HL-60 (cell line): ENCODE measurements at places on chromosomes 3 and 15.
A peak's percentile ranks its signal among the peaks of the same experiment; 100 is the strongest.

GRCh38 chr3:196772897-196773296 lies 33.2 kb downstream of the PAK2 start:
- no peak for DNase-seq

- no peak for DNase-seq
Observed at GRCh38 chr3:58027704-58028317, 19.6 kb downstream of the FLNB start.

DNA sequence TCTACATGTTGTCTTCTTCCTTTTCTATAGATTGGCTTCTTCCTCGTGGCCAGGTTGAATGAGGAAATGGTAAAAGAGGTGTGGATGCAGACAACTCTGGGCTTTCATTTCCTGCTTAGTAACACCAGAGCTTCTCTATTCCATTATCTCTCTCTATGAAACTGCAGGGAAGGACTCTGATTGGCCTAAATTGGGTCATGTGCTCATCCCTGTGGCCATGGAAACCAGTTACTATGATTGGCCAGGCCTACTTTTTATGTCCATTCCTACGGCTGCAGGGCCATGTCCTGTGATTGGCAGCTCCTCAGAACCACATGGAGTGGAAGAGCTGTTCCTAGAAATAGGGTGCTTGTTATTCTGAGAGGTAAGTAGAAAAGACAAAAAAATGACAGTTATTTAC lies 486.9 kb upstream of the ADAMTS9 start:
- DNase-seq = no peak

DNA sequence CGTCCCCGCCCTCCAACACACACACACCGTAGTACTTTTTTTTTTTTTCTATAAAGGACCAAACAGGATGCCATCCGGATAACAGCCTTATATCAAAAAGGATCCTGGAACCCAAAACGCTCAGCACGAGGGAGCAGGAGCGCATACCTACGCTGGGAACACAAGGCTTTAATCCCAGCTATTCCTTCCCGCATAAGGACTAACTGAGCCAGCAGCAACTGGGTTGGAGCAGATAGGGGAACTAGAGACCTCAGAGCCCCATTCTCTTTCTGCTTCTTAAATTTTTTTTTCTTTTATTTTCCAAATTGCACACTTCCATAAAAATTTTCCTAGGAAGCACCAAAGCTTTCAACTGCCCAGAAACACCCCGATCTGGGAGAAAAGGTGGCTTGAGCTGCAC lies 1.3 kb downstream of the TRANK1 start:
- DNase-seq = no peak

- DNase-seq = no peak
Observed at GRCh38 chr3:40191251-40191650, 118.3 kb upstream of the EIF1B start.

- DNase-seq = no peak
Observed at GRCh38 chr3:37323494-37323893, 149.1 kb upstream of the LRRFIP2 start.

DNA sequence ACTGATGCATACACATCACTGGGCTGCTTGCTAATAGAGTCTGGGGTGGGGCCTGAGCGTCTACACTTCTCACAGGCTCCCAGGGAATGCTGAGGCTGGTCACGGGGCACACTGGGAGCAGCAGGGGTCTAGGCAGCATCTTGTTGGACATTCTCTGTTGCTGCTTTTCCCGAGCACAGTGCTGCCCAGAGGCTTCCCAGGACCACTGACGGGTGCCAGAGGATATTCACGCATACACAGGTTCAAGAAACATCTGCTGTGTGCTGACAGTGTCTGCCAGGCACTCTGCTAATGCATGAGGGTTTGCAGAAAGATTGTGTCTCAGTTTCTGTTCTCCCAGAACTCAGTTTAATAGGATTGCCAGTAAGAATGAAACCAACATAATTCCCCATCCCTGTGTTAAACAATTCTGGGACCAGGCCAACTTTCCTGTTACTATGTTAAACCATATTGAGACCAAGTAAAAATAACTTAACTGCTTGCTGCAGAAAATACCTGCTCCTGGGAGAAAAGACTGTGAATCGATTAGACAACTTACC lies 23.9 kb upstream of the BCL2L10 start:
- DNase-seq = no peak

GRCh38 chr3:177930771-177931170 lies 605.5 kb upstream of the KCNMB2 start:
- no peak for DNase-seq

- no peak for DNase-seq
Observed at GRCh38 chr3:111588527-111588926, 6.6 kb downstream of the ZBED2 start.

DNA sequence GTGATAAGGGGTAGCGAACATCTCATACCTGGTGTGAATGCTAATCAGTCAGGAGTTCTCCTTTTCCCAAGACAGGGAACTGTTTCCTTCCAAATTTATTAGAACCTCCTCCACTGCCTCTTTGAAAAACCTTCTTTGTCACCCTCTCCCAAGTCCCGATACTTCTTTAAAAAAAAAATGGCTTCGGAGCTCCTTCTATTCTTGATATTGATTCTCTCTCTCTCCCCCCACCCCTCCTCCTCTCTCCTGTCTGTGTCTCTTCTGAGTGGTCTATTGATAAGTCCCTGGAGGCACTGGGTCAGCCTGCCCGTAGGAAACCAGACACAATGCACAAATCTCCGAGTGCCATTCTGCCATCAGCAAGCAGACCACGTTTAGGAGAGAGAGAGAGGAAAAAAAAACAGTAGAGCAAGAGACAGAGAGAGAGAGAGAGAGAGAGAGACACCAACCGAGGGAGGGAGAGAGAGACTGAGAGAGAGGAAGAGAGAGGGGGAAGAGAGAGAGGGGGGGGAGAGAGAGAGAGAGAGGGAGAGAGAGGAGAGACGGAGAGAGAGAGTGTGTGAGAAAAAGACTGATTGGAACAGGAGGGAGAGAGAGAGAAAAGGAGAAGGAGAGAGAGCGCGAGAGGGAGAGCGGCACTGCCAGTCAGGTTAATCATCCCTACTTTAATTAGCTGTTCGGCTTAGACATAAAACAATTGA lies 160.9 kb downstream of the TIGIT start:
- no peak for DNase-seq

- no peak for DNase-seq
Observed at GRCh38 chr15:66803182-66803729, 101.2 kb downstream of the SMAD6 start.

DNA sequence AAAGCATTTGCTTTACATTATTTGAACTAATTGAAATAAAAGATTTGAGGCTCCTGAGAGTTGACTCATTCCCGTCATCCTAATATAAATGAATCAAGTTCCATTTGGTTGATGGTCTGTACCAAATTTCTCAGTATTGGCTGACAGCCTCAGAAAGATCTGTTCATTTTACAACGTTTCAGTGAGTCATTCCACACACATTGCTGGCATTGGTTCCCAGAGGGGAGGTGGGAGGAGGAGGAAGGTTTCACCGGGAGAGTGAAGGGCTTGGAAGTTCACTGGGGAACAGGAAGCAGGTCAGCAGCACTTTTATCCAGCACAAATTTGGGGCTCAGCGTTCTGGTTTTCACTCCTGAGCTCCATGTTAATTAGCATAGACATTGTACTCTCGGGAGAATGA lies 176.7 kb upstream of the CADPS start:
- DNase-seq = no peak

GRCh38 chr3:44032487-44032886 lies 209.2 kb upstream of the TOPAZ1 start:
- DNase-seq = no peak

DNA sequence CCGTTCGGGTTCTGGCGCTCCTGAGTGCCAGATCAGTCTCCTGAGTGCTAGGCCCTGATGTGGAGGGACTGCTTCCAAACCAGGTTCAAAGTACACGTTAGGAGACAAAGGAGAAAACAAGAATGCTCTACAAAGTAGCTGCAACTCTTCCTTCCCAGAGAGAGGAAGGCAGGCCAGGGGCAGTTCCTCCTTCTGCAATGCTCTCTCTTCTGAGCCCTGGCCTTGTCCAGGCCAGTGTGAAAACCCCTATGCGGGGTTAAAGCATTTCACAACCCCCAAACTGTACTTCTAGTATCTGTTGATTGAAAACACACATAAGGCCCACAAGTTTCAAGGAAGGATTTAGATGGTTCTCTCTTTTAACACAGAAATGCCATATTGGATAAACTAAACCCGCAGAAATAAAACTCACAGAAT lies 9.7 kb upstream of the CALML4 start:
- DNase-seq = no peak

DNA sequence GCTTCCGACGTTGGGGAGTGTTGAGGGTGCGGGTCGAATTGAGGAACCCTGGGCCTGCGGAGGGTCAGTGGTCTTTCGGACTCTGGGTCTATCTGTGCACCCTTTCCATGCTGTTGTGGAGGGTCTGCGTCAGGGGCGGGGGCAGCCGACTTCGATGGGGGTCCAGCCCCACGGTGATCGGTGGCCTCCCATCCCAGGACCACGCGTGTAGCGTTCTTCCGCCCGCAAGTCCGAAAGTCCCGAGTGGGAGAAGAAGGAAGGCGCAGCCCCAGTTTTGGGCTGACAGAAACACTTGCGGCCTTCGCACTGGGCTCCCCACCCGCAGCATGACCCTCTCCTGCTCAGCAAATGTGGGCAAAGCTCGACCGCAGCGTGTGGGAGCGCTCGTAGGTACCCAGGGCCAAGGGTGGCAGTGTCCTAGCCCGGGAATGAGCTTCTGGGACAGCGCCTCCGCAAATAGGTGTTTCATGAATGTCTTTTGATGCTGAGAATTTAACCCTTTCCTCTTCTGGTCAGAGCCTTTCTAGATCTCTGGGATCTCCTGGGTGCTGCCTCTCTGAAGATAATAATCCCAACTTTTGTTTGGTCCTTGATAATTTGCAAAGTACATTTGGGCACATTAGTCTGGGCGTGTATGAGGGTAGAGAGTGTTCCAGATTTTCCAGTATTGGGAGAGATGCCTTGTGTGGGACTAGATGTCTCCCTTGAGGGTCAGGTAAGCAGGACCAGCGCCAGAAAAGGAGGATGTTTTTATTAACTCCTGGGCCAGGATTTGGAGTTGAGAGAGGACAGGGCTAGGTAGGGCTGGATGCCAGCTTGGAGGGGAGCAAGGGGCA lies 2.3 kb upstream of the DLL4 start:
- DNase-seq = no peak

DNA sequence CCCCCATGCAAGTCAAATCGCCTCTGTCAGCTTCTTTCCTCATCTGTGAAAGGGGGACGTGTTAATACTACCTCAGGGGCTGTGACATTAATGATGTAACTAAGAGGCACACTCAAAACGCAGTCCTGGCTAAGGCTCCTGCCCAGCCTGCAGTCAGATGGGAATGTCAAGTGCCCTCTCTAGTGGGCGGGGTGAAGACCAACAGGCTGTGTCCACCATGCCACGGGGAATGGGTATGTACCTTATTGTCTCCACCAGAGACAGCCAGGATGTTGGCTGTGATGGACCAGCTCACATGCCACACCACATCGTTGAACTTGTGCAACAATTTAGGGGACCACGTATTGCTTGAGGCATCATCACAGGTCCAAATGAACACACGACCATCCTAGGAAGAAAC lies 11.0 kb upstream of the GHRL start:
- no peak for DNase-seq

- DNase-seq = no peak
Observed at GRCh38 chr3:119245778-119246177, 5.1 kb upstream of the B4GALT4 start.

GRCh38 chr15:46420990-46421389 lies 786.2 kb downstream of the SQOR start:
- no peak for DNase-seq

DNA sequence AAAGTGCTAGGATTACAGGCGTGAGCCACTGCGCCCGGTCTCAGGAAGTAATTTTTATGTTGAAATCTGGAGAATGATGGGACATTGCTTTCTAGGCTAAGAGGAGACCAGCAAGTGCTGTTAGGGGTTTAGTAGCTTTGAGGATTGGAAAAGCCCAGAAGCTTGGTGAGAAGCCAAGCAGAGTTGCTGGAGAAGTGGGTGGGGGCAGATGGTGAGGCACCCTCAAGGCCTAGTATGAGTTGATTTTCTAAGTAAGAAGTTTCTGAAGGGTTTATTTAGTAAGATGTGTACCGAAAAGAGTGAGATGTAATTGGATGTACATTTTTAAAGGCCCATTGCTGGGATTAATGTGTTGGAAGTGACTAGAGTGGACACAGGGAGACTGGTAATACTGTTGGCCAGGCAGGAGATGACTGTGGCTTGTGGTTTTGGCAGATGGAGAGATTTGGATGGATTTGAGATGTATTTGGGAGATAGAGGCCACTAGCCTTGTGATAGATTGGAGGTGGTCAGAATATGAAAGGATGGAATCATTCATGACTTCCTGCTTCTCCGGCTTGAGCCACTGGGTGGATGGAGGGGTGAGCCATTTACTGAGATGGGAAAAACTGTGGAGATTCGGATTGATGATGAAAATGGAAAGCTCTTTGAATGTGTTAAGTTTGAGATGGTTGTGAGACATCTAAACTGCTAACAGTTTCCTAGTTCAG lies 2.3 kb downstream of the LRRC28 start:
- DNase-seq = no peak

- DNase-seq = no peak
Observed at GRCh38 chr3:46960081-46960701, 16.4 kb downstream of the CCDC12 start.

- DNase-seq = no peak
Observed at GRCh38 chr3:43497905-43498365, 123.9 kb downstream of the ANO10 start.

GRCh38 chr3:21938267-21938681 lies 187.3 kb upstream of the ZNF385D start:
- no peak for DNase-seq

GRCh38 chr3:5840056-5840455 lies 652.5 kb downstream of the EDEM1 start:
- DNase-seq = no peak

DNA sequence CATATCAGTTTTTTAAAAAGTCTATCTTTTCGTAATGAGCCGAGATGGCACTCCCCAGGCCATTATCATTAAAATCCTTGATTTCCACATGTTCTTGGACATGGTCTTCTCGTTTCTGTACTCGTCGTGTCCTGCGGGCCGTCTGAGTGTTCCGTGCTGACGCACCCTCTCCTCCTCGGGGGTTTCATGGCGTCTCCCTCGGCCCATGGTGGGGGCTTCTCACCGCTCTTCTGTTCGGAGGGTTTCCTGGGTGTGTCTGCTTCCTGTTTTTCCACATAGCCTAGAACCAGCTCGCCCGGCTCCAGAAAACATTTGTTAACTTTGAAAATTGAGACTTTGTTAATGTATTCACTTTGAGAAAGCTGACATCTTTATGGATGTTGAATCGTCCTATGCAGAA lies 92.7 kb downstream of the VGLL4 start:
- no peak for DNase-seq

GRCh38 chr3:196197524-196197923 lies 13.7 kb downstream of the ZDHHC19 start:
- no peak for DNase-seq

- DNase-seq = no peak
Observed at GRCh38 chr15:90456236-90456635, 68.2 kb downstream of the IQGAP1 start.

GRCh38 chr3:88678747-88679146 lies 428.7 kb upstream of the EPHA3 start:
- DNase-seq = no peak

GRCh38 chr3:107264888-107265287 lies 112.4 kb upstream of the CCDC54 start:
- DNase-seq = no peak

- DNase-seq = no peak
Observed at GRCh38 chr3:193851941-193852674, 259.1 kb downstream of the OPA1 start.

GRCh38 chr15:80160570-80161156 lies 7.9 kb downstream of the FAH start:
- DNase-seq = peak; percentile 97
